ENCODE measurements at places on chromosomes 2 and 18.

DNA sequence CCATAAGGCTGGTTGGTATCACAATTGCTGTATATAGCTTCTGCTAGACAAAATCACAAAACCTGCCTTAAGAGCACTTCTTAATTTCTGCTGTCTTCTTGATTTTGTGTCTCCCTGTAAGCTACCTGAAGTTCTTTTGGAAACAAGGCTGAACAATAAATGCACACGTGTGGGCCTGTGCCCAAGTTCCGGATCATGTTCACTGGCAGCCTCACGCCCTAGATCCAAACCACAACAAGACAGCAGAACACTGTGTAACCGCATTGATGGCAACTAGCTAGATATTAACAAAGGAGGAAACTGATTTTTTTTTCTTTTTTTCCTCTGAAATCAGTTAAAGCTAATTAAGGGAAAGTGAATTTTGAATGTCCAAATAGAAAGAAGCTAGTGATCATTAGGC is 81.5 kb upstream of the LYPD6B start:
- no peak for DNase-seq

- no peak for DNase-seq
These were observed 169.2 kb downstream of the XIRP2 start for GRCh38 chr2:167057446-167057845.

GRCh38 chr18:58388736-58389135 is 240.2 kb downstream of the ALPK2 start:
- DNase-seq: no peak

- DNase-seq: no peak
These were observed 35.5 kb downstream of the ST8SIA5 start for GRCh38 chr18:46721331-46721730.

DNA sequence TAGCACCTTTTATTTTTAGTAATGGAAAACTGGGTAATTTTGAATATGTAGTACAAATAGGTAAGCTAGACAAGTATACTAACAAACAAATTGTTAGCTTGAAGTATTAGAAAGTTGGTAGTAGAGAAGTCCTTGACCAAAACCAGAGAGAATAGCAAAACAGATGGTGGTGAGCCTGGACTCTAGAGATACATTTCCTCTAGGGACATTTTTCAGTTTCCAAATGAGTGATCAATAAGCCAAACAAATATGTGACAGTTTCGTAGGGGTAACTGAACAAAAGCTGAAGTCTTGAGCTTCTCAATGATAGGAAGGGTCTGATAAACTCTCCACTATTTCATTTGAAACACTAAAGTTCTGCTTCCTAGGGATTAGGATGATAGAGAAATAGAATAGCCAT is 692.0 kb upstream of the FAM98A start:
- DNase-seq: no peak

GRCh38 chr2:25227576-25227975 is 59.2 kb upstream of the POMC start:
- no peak for DNase-seq
